ENCODE measurements at places on chromosomes 7 and 10.

GRCh38 chr10:43219848-43220247, 47.0 kb downstream of the RASGEF1A start:
- no peak for DNase-seq

GRCh38 chr7:67752227-67752626, 755.6 kb downstream of the TYW1 start:
- no peak for DNase-seq

DNA sequence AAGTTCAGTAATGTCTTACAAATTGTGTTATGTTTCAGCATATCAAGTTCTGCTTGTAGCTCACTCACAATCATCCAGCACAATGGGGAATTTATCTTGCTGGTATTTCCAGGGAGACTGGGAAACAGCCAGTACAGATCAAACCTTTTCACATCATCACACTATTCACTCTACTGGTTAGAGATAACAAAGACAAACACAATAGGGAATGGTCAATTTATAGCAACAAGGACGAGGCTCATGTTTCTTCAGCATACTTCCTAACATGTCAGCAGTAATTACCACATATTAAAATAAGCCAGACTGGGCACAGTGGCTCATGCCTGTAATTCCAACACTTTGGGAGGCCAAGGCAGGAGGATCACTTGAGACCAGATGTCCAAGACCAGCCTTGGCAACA, 38.3 kb downstream of the TOMM7 start:
- DNase-seq = no peak

- no peak for DNase-seq
These were observed 44.6 kb upstream of the HYCC1 start for GRCh38 chr7:23058408-23059096.

DNA sequence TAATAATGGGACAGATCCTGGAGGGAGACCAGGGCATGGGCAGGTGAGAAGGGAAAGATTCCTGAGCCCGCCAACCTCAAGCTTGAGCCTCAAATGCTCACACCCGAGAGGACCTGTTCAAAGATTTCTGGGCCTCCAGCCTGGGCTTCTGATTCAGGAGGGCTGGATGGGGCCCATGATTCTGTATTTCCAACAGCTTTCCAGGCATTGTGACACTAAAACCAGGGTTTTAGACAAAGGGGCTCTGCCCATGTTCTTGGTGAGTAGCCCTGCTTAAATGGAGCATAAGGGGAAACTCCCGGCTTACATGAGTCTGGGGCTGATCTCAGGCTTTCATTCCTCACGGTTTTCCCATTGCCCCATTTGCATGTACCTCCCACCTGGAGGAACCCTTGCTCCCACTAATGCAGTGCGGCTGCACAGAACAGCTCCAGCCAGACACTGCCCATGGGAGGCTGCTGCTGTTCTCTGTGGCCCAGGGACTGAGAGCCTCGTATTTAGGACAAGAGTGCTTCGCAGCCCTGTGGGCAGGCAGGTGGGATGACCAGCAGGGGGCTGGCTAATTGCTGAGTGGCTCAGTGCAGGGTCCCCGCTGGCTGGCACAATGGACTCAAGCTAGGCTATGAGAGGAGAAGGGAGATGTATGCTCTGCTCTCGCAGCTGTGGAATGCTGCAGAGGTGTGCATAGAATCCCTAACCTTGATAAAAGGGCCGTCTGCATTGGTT, 135.3 kb upstream of the COBL start:
- DNase-seq = no peak

DNA sequence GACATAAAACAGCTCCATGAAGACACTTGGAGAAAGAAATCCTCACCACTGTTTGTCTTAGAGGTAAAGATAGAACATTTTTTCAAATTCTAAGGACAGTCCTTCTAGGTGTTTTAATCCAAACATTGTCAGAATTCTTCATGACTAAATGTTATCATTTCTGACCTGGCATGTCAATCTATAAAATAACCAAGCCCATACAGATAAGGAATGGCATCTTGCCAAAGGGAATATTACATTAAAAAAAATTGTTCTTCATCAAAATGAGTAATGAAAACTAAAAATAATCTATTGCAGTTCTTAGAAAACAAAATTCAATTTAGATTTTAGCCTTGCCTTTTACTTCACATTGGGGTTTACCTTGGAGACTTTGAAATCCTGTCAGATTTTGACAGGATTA, 33.6 kb downstream of the DGKB start:
- DNase-seq = no peak

DNA sequence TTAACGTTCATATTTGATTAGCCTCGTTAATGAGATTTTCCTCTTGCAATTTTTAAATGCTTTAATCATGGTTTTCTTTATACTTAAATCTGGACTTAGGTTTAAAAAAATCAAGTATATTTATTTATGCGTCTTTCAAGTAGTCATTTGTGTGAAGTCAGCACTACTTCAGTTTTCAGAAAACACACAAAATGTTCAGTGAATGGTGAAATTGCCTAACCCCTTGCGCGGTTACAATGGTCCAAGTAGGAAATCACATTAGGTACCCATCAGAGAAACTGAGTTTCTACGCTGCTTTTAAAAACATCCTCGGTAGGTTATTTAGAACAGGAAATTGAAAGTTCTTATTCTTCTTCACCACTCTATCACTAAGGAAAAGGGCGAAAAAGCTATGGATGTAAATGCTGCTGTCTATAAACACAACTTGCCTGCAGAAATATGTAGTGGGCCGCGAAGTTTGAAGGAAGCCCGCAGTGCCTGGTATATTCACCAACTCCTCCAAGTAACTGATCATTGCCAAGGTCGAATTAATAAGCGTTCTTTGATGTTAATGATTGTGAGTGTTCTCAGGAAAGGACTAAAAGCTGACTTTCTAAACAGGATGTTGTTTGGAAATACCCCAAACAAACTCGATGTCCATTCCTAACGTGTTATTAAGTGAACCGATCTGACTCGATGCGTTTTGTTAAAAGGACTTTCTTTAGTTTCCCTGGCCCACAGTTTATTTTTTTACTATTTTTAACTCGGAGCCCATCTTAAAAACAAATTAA, 1.0 kb downstream of the SYPL1 start:
- DNase-seq = peak; percentile 25

DNA sequence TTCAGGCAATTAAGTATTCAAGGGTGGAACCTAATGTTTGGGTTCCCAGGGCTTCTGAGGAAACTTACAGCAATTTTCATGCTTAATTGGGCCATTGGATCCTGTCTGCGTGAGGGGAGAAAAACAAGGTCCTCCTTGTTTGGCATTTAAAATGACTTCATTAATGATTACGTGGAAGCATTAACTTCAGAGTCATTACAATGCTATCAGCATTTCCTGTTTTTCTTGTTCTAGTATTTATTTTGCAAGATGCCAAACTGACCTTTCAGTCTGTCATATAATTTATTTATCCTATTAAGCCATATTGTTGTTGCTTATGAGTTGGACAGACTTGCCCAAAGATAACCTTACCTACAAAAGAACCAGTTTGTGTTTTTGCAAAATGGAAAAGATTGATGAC, 324.1 kb upstream of the LRRN3 start:
- no peak for DNase-seq

- no peak for DNase-seq
These were observed 22.7 kb downstream of the ENTPD7 start for GRCh38 chr10:99682032-99682431.

All from colonic mucosa (tissue), 4 donors.